NCI-H1092 (cell line): ENCODE measurements at places on chromosomes 5 and 9.

DNA sequence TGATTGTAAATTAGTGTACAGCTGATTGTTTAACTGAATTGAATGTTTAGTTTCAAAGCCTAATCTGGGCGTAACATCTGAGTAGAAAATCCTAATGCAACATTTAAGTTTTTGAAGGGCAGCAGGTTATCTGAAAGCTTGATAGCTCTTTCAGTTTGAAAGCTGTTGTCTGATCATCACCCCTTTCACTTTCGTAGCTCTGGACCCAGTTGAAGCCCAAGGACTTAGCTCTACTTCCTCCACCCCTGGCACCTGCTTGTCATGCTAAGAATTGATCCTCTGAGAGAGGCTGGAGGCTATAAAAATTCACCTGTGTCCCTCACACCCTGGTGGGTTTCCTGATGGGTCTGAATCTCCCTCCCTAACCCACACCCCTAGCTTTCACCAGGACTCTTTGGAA is 86.0 kb downstream of the ZFAND5 start:
- no peak for DNase-seq

- no peak for DNase-seq
Measured at GRCh38 chr9:132740526-132741309, 70.5 kb downstream of the GTF3C4 start.

GRCh38 chr5:124663101-124663506 is 83.3 kb downstream of the ZNF608 start:
- no peak for DNase-seq

DNA sequence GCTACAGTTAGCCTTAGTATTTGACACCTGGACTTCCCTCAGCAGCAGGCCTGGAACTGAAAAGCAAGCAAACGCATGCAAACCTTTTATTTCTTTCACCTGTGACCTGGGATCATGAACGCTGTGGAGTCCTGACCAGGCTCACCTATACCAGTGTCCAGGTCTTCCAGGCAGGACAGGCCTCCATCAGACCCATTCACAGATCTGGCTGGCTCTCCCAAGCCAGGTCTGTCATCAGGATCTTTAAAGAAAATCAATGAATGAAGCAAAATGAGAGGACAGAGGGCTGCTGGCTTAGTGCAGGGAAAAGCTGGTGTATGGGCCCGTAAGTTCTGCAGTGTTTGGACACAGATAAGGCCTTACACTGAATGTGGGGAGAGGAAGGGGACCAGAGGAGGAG is 96.3 kb upstream of the CPEB4 start:
- DNase-seq = no peak
